ENCODE measurements at places on chromosomes 12 and 14.

- no peak for DNase-seq
Observed at GRCh38 chr14:91032248-91032647, 28.2 kb downstream of the RPS6KA5 start.

DNA sequence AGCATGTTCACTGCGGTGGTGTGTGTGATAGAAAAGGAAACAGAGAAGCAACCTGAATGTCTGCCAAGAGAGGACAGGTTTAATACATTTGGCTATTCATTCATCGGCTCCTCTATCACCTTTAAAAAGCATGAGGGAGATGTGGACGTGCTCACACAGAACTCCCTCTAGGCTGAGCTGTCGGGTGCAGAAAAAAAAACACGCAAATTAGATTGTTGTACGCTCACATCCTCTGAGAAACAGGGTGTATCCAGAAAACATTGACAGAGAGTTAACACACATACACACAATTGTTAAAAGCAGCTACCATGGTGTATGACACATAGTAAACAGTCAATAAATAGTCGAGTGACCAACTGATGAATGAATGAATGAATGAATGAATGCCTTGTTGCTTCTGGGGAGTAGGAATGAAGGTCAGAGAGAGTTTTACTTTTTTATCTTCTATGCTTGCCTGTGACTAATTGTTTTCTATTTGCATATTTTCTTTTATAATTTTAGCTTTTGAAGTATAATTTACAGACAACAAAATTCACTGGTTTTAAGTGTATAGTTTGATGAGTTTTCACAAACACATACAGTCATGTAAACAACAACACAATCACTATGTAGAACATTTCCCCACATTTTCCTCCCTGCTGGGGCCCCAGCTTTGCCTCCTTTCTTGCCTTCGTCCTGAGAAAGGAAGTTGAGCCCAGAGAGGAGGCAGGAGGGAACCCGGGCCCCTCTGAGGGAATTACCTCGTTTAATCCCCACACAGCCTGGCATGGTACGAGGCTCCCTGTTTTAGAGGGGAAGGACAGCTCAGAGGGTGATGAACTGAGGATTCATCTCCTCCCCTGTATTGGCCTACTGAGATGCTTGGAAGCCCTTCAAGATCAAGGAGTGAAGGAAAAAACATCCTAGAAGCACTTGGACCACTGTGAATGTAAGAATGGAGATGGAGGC is 19.7 kb upstream of the FAM222A start:
- no peak for DNase-seq

GRCh38 chr12:88237954-88238353 is 95.8 kb downstream of the TMTC3 start:
- DNase-seq, result no peak

- no peak for DNase-seq
Observed at GRCh38 chr14:96914571-96915128, 117.5 kb downstream of the VRK1 start.

- DNase-seq, result no peak
Observed at GRCh38 chr12:124678421-124678893, 111.0 kb upstream of the NCOR2 start.

DNA sequence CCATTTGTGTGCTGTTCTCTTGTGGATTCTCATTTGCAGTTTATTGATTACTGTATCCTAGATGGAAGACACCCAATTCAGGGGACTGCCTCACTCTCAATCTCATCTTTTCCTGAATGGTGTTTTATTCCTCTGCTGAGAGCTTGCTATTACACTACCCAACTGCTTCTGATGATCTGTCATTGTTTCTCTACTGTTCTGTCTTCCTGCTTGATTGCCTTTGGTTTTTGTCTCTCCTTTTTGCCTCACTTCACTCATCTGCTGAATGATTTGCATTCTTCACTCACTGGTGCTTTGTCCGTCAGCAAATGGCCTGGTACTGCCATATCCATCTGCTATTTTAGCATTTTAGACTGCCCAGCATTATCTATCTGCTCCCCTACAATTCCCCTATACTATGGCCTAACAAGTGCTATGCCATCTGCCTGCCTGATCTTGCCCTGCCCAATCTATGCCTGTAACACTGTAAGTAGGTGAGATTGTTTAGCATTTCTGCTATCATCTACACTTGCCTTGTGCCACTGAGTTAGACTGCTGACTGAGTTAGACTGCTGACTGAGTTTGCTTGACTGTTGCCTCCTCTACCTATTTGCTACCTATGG is 335.1 kb downstream of the GPHN start:
- no peak for DNase-seq

DNA sequence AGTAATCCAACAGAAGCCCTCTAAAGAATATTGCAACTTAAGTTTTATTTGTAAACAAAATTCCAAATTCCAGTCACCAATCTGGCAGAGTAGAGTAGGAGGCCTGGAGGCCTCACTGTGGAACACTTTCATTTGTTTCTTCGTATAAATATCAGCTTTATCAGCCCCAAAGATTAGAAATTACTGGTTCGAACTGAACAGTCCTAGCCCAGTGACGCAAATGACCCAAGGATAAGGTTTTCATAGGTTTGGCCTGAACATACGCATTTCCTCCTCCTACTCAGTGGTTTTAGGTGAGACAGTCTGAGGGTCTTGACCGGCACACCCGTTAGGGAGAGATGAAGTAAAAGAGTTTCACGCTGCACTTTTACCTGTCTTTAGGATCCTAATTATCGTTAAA is 1.7 kb downstream of the CDC42BPB start:
- DNase-seq, result no peak

DNA sequence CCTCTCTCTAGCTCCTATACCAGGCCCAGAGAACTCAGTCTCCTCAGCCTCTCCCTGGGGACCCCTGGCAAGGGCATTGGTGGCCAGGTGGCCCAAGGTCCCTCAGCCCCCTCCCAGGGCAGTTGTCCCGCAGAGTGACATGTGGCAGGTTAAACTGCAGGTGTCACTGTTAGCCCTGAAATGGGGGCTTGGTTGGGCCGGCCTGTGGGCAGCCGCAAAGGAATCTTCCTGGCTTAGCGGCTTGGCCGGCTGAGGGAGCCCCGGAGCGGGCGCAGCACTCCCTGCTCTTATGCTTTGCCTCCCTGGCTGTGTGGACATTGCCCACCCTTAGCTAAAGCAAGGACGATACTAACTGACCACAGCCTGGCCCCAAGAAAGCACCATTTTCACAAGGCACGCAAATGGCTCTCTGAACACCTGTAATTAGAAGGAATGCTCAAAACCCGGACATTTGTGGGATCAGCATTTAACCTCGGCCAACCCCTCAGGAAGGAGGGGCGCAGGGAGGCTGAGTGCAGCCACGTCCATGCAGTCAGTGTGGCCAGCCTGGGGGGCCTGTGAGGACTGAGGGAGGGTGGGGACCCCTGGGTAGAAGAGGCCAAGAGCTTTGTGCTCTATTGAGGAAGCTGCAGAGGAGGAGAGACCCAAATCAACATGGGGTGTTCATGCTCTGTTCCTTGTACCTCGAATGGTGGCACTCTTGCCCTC is 82.2 kb downstream of the PAPOLA start:
- peak; percentile 22 for DNase-seq

GRCh38 chr12:95557625-95558024 is 6.3 kb upstream of the USP44 start:
- DNase-seq, result no peak

DNA sequence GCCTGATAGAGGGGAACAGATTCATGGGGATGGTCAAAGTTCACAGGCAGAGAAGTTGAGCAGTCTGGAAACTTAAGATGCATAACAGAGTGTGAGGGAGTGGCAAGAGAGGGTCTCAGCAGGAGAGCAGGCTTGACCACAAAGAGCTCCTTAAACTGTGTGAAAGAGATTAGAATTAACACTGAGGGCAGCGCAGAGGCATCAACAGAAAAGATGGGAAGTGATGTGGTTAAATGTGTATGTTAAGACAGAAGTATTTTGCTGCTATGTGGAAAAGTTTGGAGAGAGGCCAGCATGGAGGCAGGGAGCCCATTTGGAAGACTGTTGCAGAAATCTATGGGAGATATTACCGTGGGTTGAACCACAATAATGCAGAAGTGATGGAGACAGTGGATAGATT is 122.7 kb upstream of the LMNTD1 start:
- DNase-seq, result no peak

DNA sequence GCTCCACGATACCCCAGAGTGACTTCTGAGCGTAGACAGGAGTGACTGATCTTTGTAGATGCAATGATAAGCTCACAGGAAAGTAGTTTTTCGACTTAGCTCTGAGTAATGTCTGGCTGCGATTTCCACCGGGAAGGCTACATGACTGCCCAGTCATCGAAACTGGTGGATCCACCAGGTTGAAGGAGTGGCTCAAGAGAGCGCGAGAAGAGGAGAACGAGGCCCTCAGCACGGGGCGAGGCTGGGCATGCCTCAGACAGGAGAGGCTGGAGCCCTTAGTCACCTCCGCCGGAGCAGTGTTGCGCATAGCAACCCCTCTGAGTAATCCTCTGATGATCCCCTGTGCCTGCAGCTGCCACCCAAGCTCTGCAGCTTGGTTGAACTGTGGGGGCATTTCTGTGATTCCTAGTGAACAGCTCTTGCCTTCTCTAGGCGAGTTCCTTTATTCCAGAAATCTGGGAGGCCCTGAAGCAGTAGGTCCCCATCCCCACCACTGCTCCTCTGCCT is 25.6 kb downstream of the ELK3 start:
- no peak for DNase-seq

DNA sequence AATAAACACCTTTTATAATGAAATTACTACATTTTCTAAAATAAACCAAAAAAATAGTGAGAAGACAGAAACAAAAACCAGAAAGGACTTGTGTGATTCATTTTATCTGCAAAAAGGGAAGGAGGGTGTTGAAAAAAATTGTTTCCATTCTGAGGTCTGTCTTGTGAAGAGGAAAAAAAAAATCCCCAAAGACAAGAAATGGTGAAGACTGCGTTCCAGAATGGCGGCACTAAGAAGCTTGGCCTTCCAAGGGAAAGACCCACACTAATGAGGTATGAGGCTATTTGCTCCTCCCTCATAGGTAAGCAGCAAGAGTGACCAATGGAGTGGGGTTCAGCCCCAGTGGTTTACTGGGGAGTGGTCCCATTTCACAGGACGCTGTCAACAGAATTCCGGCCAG is 35.0 kb downstream of the GNPTAB start:
- no peak for DNase-seq

DNA sequence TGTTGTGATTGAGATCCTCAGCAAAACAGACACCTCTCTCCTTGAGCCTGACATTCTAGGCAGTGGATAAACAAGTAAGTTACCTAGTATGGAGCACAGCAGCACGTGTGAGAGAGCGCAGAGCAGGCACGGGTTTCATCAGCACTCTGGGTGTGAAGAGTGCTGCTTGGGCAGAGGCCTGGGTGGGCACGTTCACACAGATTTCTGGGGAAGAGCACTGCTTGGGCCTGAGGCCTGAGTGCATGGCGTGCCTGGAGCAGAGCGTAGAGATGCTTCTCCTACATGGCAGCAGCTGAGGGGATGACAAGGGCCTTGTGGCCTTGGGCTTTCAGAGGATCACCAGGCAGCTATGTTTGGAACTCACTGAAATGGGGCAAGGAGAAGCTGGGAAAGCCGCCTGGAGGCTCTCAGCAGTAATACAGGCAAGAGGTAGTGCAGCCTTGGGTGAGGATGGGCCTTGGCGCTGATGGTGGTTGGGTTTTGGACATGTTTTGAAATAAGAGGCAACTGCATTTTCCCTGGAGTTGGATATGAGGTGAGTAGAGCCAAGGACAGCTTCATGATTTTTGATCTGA is 17.6 kb downstream of the CKB start:
- no peak for DNase-seq

GRCh38 chr12:79732638-79733037 is 41.9 kb upstream of the PAWR start:
- DNase-seq, result no peak

DNA sequence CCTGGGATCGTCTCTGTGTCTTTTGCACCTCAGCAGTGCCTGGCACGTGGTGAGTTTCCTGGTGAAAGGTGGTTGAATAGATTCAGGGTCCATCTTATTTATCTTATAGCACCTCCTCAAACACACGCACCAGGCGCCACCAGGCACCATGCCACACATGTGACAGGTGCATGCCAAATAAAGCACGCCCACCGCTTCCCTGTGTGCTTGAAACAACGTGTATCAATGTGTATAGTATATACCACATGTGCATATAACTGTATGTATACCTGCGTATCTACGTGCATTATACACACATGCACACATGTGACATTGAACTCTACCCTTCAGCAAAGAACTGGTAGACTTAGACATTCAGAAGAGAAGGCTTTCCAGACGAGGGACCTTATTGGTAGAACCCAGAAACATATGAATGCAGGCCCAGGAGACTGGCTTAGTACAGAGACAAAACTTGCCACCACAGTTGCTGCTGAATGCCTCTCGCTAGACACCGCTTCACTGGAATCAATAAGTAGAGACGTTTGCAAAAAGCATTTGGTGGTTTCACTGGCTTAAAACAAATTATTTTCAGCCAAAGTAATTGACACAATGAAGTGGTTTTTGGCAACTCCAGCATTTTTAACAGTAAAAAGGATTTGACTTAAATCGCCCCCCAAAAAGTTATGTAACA is 10.0 kb downstream of the EML1 start:
- no peak for DNase-seq

DNA sequence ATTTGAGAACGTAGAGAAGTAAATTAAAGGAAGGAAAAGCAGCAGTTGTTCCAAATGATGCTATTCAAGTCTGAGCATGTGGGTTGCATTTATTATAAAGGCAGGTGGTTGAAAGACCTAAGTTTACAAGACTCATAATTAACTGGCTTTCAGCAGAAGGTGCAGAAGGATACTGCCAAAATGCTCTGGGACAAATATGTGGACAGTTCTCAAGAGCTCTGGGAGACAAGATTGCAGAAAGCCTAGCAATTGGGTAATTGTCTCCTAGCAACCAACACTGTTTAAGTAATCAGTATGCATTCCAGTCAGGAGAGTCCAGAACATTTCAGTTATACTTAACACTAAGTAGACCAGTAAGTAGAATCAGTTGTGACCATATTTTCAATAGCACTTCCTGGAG is 131.5 kb downstream of the GPR135 start:
- DNase-seq, result no peak

DNA sequence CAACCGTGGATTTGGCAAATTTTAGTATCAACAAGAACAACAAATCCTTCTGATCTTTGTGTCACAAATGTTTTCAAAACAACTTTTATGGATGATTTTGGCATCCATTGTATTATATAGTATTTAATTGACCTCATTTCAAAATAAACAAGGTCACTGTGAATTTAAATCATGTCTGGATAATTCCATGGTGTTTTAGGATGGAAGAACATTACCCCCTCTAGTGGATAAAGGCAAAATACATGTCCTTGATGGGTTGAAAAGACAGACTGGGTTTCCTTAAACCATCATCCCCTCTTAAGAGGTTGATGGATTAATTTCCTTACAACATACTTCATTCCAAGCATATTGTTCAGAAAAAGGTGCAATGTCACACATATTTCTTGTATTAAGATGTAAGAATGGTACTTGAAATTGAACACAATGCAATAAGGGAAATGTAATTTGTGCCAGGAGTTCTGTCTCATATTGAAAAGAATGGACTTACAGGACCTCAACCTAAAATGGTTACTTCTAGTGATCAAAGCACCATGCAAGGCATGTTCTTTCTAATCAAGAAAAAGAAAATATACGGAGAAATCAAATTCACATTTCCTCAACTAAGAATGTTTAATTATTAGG is 352.0 kb downstream of the BCAT1 start:
- DNase-seq, result no peak
